ENCODE measurements at places on chromosomes 4 and X.

DNA sequence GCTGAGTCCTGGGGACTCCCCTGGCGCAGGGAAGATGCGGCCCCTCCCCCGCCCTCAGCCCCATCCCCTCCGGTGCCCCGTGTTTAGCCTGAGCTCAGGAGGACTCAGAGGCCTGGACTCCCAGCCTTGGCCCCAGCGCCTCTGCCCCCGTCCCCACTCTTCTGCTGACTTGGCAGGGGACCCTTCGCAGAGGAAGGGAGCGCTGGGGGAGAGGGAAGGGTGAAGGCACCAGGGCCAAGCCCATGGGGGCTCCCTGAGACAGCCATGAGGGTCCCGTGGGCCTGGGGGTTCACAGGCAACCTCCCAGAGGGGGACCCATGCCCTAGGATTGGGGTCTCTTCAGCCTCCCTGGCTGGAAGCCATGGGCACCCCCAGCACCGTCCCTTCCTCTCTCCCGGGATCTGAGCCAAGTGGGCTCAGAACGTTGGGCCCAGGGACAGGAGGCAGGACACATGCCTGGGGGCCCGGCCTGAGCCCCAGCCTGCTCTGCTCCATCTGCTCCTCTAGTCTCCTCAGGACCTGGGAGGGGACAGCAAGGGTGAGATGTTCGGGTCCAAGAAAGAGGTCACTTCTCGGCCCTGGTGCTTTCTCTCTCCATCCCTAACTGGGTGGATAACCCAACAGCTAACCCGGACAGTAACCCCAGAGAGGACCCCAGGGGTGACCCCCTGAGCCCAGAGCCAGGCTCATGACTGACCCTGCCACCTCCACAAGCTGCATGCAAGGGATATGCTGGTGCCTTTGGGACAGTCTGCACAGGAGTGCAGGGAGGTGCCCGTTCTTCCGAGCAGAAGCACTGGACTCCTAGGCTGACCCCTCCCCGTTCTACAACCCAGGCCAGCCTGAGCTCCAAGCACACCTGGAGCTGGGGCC is 1.5 kb upstream of the CPLX1 start:
- DNase-seq: no peak

GRCh38 chrX:39398215-39398962 is 597.1 kb downstream of the MID1IP1 start:
- no peak for DNase-seq

DNA sequence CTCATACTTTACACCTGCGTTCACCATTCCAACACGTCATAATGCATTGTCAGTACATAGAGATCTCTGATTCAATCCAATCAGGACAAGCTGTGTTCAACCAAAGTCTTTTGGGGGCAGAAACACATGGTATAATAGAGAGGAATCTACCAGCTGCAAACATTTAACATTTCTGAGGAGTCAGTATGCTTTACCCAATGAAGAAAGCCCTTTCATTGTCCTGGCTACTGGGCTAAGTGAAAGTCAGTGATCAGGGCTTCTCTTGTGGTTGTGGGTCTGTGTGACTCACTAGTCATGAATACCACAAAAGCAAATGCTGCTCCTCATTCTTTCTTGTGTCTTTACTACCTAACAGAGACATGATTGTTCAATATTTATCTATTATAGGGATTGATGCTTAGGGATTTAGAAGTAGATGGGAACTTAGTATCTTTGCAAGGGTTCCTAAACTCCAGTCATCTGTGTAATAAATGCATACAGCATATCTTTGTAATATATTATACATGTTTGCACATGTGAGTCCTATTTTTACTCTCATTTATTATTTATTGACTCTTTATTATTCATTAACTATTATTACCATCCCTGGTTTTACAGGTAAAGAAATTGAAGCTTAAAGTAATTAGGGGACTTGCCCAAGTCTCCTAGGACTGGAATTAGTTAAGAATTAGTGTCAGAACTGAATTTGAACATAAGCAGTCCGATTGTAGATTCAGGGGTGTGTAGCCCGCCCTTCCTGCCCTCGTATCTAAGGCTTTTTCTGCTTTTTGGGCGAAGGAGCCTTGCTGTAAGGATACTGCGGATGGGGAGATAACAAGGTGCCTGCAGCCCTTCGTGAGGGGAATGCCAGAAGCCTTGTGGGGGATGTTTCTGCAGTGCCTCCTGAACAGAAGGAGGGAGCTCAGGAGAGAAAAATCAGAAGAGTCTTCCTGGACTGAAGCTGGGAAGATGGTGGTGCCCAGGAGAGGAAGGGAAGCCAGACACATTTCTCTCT is 353.1 kb upstream of the BOD1L1 start:
- DNase-seq: peak; percentile 18

- DNase-seq: no peak
Measured at GRCh38 chr4:170386511-170386910, 296.8 kb upstream of the AADAT start.

DNA sequence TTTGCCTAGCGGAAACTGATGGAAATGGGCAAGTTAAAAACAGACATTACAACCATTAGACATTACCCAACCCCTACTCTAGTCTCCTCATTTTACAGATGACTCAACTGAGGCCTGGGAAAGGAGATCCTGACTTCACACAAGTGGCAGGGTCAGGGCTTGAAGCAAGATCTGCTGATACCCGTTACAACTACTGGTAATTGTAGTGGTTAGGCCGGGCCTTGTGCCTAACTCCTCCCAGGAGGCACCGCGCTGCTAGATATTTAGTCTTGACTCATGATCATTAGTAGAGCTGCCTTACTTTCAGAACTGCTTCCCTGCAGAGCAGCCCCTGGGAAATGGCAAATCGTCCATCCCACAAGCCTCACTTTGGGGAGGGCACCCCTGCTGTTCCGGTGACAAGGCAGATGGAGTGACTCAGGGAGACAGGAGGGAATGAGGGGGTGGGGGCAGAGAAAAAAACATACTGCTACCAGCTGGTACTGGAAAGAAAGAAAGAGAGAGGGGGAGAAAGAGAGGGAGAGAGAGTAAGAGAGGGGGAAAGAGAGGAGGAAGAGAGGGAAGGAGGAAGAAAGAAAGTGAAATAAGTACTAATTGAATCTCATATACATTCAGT is 12.2 kb downstream of the ARHGEF6 start:
- peak; percentile 95 for DNase-seq

Measured in NB4 (cell line).